Activated T-cell treated with anti-CD3 and anti-CD28 coated beads for 4 hours (primary cell): ENCODE measurements at places on chromosomes 2 and 18.

- DNase-seq = no peak
Measured at GRCh38 chr2:221612161-221612560, 40.1 kb upstream of the EPHA4 start.

DNA sequence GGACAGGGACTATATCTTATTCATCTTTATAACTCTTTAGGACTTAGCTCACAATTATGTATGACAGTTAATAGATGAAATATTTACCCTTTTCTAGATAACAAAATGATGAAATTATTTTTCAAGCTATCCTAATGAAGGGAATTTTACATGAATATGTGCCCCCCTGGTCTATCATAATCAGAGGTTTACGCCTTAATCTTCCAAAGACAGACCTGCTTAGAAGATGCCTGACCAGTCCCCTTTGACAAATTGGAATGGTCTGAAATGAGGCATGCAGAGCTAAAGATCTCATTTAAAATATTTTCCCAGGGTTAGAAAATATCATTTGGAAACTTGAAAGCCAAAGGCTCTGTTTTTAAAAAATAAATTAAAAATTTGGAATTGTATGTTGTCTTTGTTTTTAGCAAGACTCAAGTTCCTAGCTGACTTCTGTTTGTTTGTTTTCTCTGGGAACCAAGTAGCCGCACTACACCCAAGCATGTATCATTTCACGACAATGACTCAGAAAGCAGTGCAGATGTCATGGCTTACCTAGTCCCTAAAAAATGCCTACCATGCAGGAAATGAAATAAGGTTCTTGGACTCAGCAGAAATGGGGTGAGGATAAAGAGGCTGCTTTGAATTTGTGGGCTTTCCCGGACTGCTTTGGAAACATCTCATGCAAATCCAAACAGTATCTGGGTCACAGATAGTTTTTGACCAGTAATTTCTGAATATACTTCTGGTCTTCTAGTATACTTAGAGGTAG, 162.1 kb downstream of the ZEB2 start:
- DNase-seq = no peak

GRCh38 chr2:238096311-238097011, 3.7 kb upstream of the ESPNL start:
- DNase-seq = no peak

GRCh38 chr18:76578571-76579300, 83.7 kb upstream of the ZNF516 start:
- DNase-seq = no peak

- no peak for DNase-seq
Measured at GRCh38 chr2:24191848-24192247, 17.0 kb downstream of the FAM228A start.

GRCh38 chr2:129611471-129611870, 368.0 kb upstream of the RAB6C start:
- no peak for DNase-seq

- DNase-seq = no peak
Measured at GRCh38 chr2:38129481-38129880, 53.5 kb upstream of the CYP1B1 start.

DNA sequence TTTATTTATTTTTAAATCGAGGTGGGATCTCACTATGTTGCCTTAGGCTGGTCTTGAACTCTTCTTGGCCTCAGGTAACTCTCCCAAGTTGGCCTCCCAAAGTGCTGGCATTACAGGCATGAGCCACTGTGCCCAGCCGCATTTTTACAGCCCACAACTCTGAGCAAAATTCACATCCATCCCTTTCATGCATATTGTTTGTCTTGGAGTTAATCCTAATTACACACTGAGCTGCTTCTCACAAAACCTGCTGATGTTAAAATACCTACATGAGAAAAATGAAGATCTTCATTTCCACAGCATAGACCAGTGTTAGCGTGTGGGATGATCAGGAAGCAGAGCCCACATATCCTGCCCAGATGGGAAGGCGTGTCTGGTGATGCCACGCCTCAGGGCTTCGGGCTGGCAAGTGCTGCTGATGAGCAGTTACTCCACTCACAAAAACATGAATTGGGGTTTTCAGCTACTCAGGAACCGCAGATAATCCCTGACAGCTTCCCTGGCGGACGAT, 14.6 kb downstream of the ITGB1BP1 start:
- no peak for DNase-seq
